ENCODE measurements at places on chromosomes 5 and 9.

DNA sequence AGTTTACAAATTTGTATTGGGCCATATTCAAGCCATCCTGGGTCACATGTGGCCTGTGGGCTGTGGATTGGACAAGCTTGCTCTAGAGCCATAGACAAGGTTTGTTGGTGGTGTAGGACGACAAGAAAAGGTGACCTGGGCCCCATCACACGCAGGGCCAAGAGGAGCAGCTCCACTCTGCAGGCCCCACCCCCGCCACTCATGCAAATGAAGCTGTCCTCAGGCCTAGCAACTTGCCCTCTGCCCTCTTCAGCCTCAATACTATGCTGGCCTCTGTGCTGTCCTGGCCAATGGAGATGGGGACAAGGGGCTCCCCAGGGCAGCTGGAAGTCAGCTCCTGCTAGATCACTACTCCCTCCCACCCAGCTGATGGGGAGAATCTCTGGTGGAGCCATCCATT is 55.2 kb upstream of the TMEM252 start:
- no peak for DNase-seq

DNA sequence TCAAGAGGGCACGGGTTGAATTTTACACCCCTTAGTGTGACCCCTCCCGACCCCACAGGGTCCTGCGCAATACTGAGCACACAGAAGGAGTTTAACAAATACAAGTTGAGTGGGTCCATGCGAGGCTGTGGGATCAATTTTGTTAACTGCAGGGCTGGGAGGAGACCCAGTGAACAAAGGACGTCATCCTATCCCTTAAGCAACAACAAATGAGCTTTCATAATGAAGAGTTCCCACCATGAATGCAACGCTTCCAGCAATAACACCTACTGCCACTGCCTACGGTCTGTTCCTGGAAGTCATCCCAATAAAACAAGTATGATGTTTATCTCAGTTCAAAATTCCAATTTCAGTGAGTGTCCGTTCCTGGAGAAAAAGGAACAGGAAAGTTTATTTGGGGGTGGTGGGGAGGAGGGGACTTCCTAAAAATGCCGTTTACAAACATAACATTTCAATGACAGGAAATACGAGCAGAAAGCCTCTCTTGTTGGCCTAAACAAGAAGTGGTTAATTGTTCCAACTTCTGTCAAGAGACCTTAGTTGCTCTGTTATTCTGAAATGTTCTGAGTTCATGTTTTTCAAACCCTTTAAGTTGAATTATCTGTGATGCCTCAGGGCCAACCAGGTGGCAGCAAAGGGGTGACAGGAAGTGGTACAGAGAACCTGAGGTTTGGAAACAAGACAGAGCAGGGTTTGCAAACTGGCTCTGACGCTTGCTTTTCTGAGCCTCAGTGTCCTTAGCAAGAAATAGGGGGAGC is 65.8 kb upstream of the PLPP6 start:
- DNase-seq = no peak

- no peak for DNase-seq
These were observed 33.7 kb upstream of the NRG2 start for GRCh38 chr5:140076788-140077187.

DNA sequence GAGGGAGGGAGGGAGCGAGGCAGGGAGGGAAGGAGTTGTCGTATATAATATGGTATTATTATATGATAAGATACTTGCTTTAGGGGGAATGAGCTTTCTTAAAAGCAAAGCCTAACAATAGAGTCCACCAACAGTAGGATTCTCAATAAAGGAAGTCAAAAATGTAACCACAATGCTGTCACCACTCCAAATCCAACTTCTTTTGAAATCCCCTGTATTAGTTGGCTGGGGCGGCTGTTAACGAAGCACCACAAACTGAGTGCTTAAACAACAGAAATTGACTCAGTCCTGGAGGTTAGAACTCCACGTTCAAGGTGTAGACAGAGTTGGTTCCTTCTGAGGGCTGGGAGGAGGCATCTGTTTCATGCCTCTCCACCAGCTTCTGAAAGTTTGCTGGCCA is 23.1 kb downstream of the GAS1 start:
- no peak for DNase-seq

DNA sequence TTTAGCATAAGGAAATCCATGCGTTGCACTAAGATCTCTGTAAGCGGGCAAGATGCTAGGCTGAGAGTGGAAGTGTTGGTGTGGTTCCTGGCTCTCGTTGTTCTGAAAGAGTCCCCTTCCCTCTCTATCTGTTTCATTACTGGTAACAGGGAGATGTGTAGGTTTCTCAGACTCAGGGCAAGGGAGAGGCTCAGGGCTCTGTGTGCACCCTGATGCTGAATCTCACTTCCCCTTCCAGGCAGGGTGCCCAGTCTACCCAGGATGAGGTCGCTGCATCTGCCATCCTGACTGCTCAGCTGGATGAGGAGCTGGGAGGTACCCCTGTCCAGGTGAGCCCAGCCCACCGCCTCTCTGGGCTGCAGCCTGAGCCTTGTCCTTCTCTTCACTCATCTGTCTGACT is 45.7 kb downstream of the STOM start:
- no peak for DNase-seq
